ENCODE measurements at places on chromosomes 16 and 17. TPM values are rescaled to one million over a fixed set of nuclear protein-coding genes. Genes with fewer than 3 reads are reported as not detected.

GRCh38 chr16:4226251-4227039, 15.4 kb downstream of the SRL start:
- no peak for DNase-seq

DNA sequence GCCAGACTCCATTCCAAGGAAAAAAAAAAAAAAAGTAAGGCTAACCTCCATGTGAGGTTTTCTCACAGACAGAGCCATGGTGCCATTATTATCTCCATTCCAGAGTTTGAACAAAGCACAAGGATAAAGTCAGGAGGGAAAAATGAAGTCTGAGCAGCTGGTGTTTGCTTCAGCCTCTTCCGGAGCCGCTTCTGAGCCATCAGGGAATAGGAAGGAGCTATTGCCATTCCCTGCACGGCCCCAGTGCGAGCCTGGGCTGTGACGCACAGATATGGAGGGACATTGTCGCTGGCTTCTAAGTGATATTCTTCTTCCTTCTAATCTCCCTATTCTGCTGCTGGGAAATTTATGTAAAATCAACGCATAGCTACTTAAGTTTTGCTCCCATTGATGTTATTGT, 69.5 kb upstream of the PIRT start:
- DNase-seq: no peak

PSMD11 gene
- 85.9 TPM for total RNA-seq

- no peak for DNase-seq
These were observed 69.7 kb downstream of the RPA1 start for GRCh38 chr17:1899403-1900000.

GRCh38 chr16:89727406-89728120, 6.2 kb downstream of the ZNF276 start:
- no peak for DNase-seq

DNA sequence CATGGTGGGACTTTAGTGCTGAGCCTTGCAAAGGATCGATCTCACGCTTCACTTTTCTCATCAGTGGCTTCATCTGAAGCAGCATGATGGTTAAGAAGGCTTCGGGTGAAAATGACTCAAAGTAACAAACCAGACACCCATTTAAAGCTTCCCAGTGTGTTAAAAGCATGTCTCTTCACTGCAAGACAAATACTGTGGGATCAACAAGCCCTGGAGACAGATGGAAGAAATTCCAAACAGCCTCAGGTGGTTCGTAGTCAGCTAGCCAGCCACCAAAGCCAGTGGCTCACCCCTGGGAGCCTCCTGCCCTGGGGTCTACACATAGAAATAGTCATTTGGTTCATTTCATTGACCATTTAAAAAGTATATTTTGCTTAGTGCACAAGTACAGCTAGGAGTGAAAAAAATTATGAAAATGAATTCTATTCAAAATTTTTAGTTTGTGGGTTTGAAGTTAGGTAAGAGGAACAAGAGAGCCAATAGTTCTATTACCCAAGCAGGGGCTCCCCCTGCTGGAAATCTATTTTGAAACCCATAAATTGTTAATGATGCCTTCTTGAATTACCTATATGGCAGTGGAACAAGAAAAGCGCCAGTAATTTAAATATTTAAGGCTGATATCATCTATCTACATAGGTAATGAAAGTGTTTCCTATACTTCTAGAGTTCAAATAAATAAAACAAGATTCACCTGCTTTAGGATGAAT, 51.6 kb downstream of the PMP22 start:
- DNase-seq: no peak

DNA sequence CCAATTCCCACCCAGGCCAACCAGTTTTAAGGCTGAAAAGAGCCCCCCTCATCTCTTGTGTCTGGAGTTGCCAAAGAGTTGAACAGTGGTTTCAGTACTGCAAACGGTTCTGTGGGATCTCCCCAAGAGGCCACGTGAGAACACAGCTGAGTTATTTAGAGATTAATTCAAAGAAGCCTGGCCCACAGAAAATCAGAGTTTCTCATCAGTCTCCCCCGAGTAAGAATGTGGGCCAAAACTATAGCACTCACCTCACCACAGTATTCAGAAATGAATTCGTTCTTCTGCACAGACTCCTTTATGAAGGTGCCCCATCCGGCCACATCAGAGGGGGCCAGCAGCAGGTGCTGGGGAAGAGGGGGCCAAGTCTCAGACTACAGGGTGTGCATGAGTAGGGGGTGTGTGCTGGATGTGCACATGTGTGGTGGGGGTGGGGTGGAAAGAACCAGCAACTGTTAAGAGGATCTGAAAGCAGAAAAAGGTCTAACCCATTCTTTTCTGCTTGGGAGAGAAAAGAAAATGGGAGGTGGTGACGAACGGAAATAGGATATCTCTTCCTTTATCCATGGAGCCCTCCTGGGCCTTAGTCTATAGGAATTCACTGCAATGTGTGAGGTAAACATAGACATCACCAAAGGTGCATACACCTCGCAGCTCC, 22.6 kb downstream of the CNTNAP1 start:
- no peak for DNase-seq

DNA sequence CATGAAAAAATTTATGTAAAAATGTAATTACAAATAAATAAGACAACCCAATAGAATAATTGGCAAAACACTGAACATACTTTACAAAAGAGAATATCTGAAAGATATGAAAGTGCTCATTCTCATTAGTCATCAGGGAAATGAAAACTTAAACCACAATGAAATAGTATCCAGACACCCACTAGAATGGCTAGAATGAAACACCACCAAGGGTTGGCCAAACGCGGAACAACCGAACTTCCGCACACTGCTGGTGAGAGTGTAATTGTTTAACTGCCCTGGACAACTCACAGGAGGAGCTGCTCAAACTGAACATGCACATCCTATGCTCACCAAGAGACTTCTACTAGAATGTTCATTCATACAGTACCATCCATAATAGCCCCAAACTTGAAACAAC, 5.8 kb upstream of the ZDHHC7 start:
- no peak for DNase-seq

MED13 gene
- total RNA-seq: 60.9 TPM
